ENCODE measurements at places on chromosomes 3 and 15. TPM values are rescaled to one million over a fixed set of nuclear protein-coding genes. Genes with fewer than 3 reads are reported as not detected.

GRCh38 chr3:177295116-177295515 is 97.8 kb upstream of the TBL1XR1 start:
- no peaks in the 10 kb centered on the region for H3K27me3 ChIP-seq
- H3K27ac ChIP-seq = no peak overlapping the region
- no peak overlapping the region for H3K4me3 ChIP-seq
- no peaks in the 10 kb centered on the region for H3K36me3 ChIP-seq
- H3K4me1 ChIP-seq = no peaks in the 10 kb centered on the region
- DNase-seq = no peak

- no peaks in the 10 kb centered on the region for H3K27me3 ChIP-seq
- peaks cover 20% of the 10 kb centered on the region for H3K36me3 ChIP-seq
- no peaks in the 10 kb centered on the region for H3K4me1 ChIP-seq
- no peak for DNase-seq
- H3K27ac ChIP-seq = no peak overlapping the region
Measured at GRCh38 chr3:119880966-119881365, 99.1 kb downstream of the NR1I2 start.

DNA sequence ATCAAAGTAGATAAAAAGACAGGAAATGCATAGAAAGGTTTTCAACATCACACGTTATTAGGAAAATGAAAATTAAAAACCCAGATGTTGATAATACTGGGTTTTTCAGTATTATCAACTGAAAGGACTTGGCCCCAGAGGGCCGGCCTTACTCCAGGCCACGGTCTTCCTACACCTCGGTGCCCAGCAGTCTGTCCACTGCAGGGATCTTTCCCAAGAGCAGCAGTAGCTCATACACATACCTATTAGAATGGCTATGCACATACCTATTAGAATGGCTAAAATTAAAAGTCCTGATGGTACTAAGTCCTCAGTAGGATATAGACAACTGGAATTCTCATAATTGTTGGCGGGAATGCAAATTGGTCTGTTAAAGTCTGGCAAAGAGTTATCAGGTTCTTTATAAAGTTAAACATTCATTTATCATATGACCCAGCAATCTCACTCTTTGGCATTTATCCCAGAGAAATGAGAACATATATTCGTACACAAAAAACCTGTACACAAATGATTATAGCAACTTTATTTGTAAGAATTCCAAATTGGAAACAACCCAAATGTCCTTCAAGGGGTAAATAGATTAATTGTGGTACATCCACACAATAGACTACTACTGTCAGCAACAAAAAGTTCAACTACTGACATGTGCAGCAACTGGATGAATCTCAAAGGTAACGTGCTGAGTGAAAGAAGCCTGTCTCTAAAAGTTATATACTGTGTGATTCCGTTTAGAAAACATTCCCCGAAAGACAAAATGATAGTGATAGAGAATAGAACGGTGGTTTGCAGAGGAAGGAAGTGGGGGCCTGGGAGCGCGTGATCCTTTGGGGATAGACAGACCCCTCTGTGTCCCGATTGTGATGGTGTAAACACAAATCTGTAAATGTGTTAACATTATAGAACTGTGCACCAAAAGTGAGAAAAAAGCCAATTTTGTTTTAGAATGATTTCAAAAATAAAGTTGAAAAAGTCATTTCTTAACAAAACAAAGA is 62.3 kb downstream of the MCTP2 start:
- peaks cover 56% of the 10 kb centered on the region for H3K4me1 ChIP-seq
- no peaks in the 10 kb centered on the region for H3K27me3 ChIP-seq
- no peak for DNase-seq
- H3K36me3 ChIP-seq = peaks cover 26% of the 10 kb centered on the region
- H3K27ac ChIP-seq = no peak overlapping the region

GRCh38 chr15:89395996-89396395 is 61.4 kb upstream of the POLG start:
- H3K27ac ChIP-seq = no peak overlapping the region
- peaks cover 5% of the 10 kb centered on the region for H3K4me1 ChIP-seq
- peaks cover 65% of the 10 kb centered on the region for H3K27me3 ChIP-seq

GRCh38 chr3:29514912-29515311 is 234.0 kb downstream of the RBMS3 start:
- H3K27me3 ChIP-seq = no peaks in the 10 kb centered on the region
- H3K4me3 ChIP-seq = no peak overlapping the region
- H3K36me3 ChIP-seq = no peaks in the 10 kb centered on the region
- H3K27ac ChIP-seq = no peak overlapping the region
- DNase-seq = no peak

The STRC gene
- 0.20 TPM for total RNA-seq

The MEGF11 gene
- total RNA-seq = not detected

The ECE2 gene
- total RNA-seq = not detected

GRCh38 chr15:52251144-52251860 is 44.3 kb downstream of the MYO5C start:
- no peak overlapping the region for H3K4me3 ChIP-seq
- peaks cover 12% of the 10 kb centered on the region for H3K27me3 ChIP-seq
- H3K4me1 ChIP-seq = peaks cover 28% of the 10 kb centered on the region
- H3K27ac ChIP-seq = no peak overlapping the region
- no peaks in the 10 kb centered on the region for H3K36me3 ChIP-seq

The CACNA1D gene
- 0.15 TPM for total RNA-seq

GRCh38 chr3:7428206-7428718 is 567.3 kb downstream of the GRM7 start:
- no peak overlapping the region for H3K4me3 ChIP-seq
- no peaks in the 10 kb centered on the region for H3K27me3 ChIP-seq
- DNase-seq = no peak
- no peaks in the 10 kb centered on the region for H3K36me3 ChIP-seq

DNA sequence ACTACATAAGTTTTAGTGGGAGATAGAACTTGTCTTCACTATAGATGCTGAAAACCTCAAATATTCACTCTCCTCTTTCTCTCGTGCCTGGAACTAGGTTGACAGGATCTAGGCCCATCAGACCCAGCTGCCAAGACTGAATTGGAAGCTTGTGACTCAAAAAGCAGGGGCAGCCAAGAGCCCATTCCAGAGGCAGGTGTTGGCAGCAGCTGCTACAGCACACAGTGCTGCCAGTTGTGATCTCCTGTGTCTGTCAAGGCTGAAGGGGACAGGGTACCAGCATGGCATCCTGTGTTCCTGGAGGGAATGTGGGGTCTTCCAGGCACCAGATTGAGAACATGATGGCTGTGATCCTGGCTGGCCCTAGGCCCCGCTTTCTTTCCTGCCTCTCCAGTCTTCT is 92.5 kb upstream of the MB21D2 start:
- no peak overlapping the region for H3K27ac ChIP-seq
- no peaks in the 10 kb centered on the region for H3K36me3 ChIP-seq

- DNase-seq = no peak
- H3K4me3 ChIP-seq = no peak overlapping the region
- H3K27me3 ChIP-seq = no peaks in the 10 kb centered on the region
- H3K4me1 ChIP-seq = no peaks in the 10 kb centered on the region
Measured at GRCh38 chr3:193451902-193452301, 73.3 kb upstream of the ATP13A5 start.

The FGF7 gene
- not detected for total RNA-seq

The PEX5L gene
- 0.04 TPM for total RNA-seq

DNA sequence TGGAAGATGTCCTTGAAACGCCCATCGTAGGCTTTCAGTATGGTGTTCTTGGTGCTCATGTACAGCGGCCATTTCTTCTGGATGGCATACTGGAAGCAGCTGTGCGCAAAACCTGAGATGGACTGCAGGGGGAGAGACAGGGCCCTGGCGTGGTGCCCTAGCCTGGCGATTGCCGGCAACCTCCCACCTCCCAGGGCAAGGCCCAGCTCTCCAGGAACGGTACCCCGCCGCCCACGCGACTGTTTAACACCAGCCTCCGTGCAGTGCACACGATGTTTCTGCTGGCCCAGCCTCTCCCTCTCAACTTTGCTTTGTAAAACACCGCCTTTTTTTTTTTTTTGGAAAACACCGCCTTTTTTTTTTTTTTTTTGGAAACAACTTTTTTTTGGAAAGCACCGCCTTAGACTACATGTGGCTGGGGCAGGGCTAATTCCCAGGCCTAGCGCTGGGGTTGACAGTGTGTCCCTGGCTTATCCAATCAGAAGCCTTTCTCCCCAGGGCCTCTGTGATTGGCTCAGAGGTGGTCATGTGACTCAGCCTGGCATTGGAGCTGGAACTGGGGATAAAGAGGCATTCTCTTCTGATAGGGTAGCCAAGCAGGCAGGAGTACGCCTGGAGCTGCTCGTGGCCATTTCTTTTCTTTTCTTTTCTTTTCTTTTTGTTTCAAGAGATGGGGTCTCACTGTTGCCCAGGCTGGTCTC is 14.7 kb downstream of the IDH2 start:
- H3K4me1 ChIP-seq = peaks cover 27% of the 10 kb centered on the region
- H3K27me3 ChIP-seq = no peaks in the 10 kb centered on the region
- no peak overlapping the region for H3K4me3 ChIP-seq
- peaks cover 70% of the 10 kb centered on the region for H3K36me3 ChIP-seq

The MEX3B gene
- total RNA-seq = 0.99 TPM

DNA sequence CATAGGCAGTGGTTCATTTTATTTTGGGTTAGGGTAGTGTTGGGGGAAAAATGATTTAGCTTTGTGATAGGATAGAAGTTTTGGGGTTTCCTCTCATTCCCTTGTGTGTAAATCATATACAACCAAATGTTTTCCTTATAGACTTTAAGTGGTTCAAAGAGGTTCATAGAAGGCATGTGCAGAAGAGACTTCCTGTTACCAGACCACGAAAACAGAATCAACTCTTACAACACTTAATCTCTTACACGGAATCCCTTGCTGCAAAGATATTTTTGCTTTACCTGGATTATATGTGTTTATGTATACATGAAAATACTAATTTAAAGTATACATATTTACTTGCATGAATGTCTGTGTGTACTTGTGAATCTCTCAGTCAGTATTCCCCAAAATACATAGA is 2.9 kb downstream of the TMOD2 start:
- DNase-seq = no peak
- no peak overlapping the region for H3K4me3 ChIP-seq
- H3K27me3 ChIP-seq = peaks cover 30% of the 10 kb centered on the region
- peaks cover 18% of the 10 kb centered on the region for H3K36me3 ChIP-seq
- H3K4me1 ChIP-seq = peaks cover 36% of the 10 kb centered on the region

GRCh38 chr3:52367891-52368880 is 52.1 kb downstream of the DNAH1 start:
- H3K4me1 ChIP-seq = peaks cover 4% of the 10 kb centered on the region
- no peak overlapping the region for H3K4me3 ChIP-seq
- H3K36me3 ChIP-seq = peaks cover 12% of the 10 kb centered on the region

- H3K27ac ChIP-seq = no peak overlapping the region
- DNase-seq = no peak
- peaks cover 1% of the 10 kb centered on the region for H3K27me3 ChIP-seq
- no peak overlapping the region for H3K4me3 ChIP-seq
- no peaks in the 10 kb centered on the region for H3K36me3 ChIP-seq
Measured at GRCh38 chr3:69532547-69533224, 146.8 kb upstream of the FRMD4B start.

The A4GNT gene
- total RNA-seq = not detected

DNA sequence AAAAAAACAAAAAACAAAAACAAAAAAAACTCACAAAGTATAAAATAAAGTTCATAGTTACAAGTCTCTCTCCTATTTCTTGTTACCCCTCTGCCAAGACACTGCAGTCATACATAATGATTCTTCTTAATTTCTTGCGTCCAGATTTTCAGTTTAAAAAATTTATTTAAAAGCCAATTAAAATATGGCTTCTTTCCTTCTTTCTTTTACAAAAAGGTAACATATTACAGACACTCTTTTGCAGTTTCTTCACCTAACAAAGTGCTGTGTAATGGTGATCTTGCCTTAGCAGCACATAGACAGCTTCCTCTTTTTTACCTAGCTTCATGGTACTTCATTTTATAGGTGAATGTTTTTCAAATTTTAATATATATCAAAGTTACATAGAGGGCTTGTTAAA is 136.1 kb upstream of the SGO1 start:
- no peak for DNase-seq
- no peak overlapping the region for H3K4me3 ChIP-seq
- H3K36me3 ChIP-seq = no peaks in the 10 kb centered on the region
- no peaks in the 10 kb centered on the region for H3K27me3 ChIP-seq

DNA sequence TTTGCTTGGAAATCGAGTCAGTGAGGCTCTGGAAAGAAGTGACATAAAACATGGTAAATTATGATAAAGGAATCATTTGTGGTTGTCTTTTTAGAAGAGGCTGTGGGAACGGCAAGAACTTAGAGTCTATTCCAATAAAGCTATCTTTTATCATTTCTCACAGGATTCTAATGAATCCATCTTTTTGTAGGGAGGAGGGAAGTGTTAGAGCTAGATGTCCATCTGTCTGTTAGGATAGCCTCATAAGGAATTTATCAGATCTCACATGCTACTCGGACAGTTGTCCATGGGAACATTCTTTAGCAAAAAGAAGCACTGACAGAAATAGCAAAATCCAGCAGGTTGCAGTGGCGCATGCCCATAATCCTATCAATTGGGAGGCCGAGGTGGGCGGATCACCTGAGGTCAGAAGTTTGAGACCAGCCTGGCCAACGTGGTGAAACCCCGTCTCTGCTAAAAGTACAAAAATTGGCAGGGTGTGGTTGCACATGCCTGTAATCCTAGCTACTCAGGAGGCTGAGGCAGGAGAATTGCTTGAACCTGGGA is 37.0 kb downstream of the STARD9 start:
- H3K4me1 ChIP-seq = peaks cover 24% of the 10 kb centered on the region
- no peaks in the 10 kb centered on the region for H3K36me3 ChIP-seq
- H3K27me3 ChIP-seq = no peaks in the 10 kb centered on the region

GRCh38 chr3:188584162-188584529 is 430.2 kb downstream of the LPP start:
- no peak overlapping the region for H3K4me3 ChIP-seq
- no peaks in the 10 kb centered on the region for H3K36me3 ChIP-seq
- H3K27ac ChIP-seq = no peak overlapping the region

The REC114 gene
- total RNA-seq = not detected

DNA sequence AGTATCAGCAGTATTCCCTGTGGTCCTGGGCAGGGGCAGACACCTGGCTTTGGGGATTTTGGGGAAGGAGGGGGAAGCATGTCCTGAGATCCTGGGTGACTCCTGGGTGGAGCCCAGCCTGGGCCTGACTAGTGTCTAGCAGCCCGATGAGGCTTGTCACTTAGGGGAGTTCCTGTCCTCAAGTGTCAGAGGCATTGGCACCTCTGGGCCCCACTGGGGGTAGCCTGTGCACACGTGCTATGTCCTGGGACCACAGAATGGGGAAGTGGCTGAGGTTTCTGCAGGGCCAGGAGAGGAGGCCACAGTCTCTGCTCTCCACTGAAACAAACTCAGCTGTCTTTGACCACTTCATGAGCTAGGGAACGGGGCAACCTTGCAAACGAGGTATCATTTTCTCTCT is 31.5 kb upstream of the ADCY5 start:
- H3K4me1 ChIP-seq = no peaks in the 10 kb centered on the region
- peaks cover 6% of the 10 kb centered on the region for H3K27me3 ChIP-seq
- no peak overlapping the region for H3K27ac ChIP-seq
- DNase-seq = no peak
- H3K4me3 ChIP-seq = no peak overlapping the region

- H3K27me3 ChIP-seq = peaks cover 5% of the 10 kb centered on the region
- no peak overlapping the region for H3K4me3 ChIP-seq
- H3K4me1 ChIP-seq = peaks cover 4% of the 10 kb centered on the region
- DNase-seq = no peak
Measured at GRCh38 chr15:98514034-98514622, 134.2 kb upstream of the IGF1R start.

The GUCA1C gene
- total RNA-seq = not detected

- H3K4me1 ChIP-seq = no peaks in the 10 kb centered on the region
- no peak overlapping the region for H3K4me3 ChIP-seq
- no peak overlapping the region for H3K27ac ChIP-seq
- no peaks in the 10 kb centered on the region for H3K27me3 ChIP-seq
- DNase-seq = no peak
Measured at GRCh38 chr3:101036213-101036618, 43.0 kb upstream of the ABI3BP start.
